ENCODE measurements at places on chromosomes 1 and 21. TPM values are rescaled to one million over a fixed set of nuclear protein-coding genes. Genes with fewer than 3 reads are reported as not detected.

CAMK1G gene
- total RNA-seq = 1.2 TPM

PTGS2 gene
- 0.17 TPM for total RNA-seq

CFAP74 gene
- total RNA-seq = not detected

CD247 gene
- total RNA-seq = not detected

AKNAD1 gene
- not detected for total RNA-seq

HSF2BP gene
- 0.45 TPM for total RNA-seq

ZMYM4 gene
- 19.3 TPM for total RNA-seq

HAO2 gene
- total RNA-seq = not detected

SLAMF8 gene
- not detected for total RNA-seq

SLAMF6 gene
- not detected for total RNA-seq

SMIM1 gene
- 10.9 TPM for total RNA-seq

HTR6 gene
- not detected for total RNA-seq

CFHR4 gene
- not detected for total RNA-seq

OR10Z1 gene
- not detected for total RNA-seq

COL11A1 gene
- 8.8 TPM for total RNA-seq

PCAT6 gene
- 0.89 TPM for total RNA-seq

MMP23B gene
- total RNA-seq = 10.4 TPM

DR1 gene
- total RNA-seq = 37.8 TPM

PDPN gene
- total RNA-seq = 1.3 TPM

CSF1 gene
- total RNA-seq = 22.4 TPM

PLA2G2D gene
- not detected for total RNA-seq

TDRD10 gene
- not detected for total RNA-seq

SPRR5 gene
- total RNA-seq = not detected

BARHL2 gene
- not detected for total RNA-seq

WRAP73 gene
- 18.0 TPM for total RNA-seq

CFAP298 gene
- 32.4 TPM for total RNA-seq

BTG2 gene
- 5.5 TPM for total RNA-seq

TRIM63 gene
- not detected for total RNA-seq

KCNN3 gene
- not detected for total RNA-seq

FBXO2 gene
- 0.34 TPM for total RNA-seq

FNDC10 gene
- 3.1 TPM for total RNA-seq

GUK1 gene
- total RNA-seq = 320 TPM

C1orf52 gene
- 15.5 TPM for total RNA-seq

S100A12 gene
- not detected for total RNA-seq

HEYL gene
- not detected for total RNA-seq

CCDC17 gene
- total RNA-seq = under 0.01 TPM

SPRR2B gene
- not detected for total RNA-seq

OR2M5 gene
- total RNA-seq = not detected

FAM43B gene
- total RNA-seq = 0.15 TPM

ITLN2 gene
- not detected for total RNA-seq

SETDB1 gene
- 18.8 TPM for total RNA-seq

SGIP1 gene
- total RNA-seq = 4.9 TPM

OR6N1 gene
- not detected for total RNA-seq

OR2T3 gene
- total RNA-seq = not detected

CELA2B gene
- total RNA-seq = not detected

EPHB2 gene
- 12.4 TPM for total RNA-seq

YOD1 gene
- total RNA-seq = 2.9 TPM

All from bronchus fibroblast of lung (primary cell).